Inflammatory macrophage (primary cell): ENCODE measurements at places on chromosomes 4 and X.

DNA sequence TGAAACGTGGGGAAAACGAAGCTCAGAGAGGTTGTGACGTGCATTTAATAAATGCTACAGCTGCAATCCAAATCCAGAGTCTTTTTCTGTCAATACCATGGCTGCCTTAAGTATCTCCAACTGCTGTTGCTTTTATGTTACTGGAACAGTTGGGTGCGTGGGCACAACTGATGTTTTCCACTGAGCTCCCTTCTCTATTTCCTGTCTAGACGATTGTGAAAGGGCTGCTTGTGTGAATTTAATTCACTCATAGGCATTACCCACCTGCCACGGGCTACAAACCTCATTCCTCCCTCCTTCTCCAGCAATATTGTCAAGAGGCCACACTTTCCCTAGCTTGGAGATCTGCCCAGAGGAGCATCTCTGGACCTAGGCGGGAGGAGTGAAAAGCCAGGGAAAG, 526.0 kb downstream of the MID1IP1 start:
- DNase-seq: no peak

GRCh38 chr4:11543706-11544105, 115.0 kb upstream of the HS3ST1 start:
- DNase-seq: peak; percentile 63

- DNase-seq: no peak
Measured at GRCh38 chr4:78622253-78622979, 70.8 kb downstream of the ANXA3 start.

- DNase-seq: peak; percentile 3
Measured at GRCh38 chrX:47217121-47217851, 1.2 kb upstream of the CDK16 start.

- DNase-seq: no peak
Measured at GRCh38 chr4:183858011-183858615, 47.0 kb upstream of the STOX2 start.

- no peak for DNase-seq
Measured at GRCh38 chrX:13418126-13419097, 98.6 kb upstream of the ATXN3L start.

- no peak for DNase-seq
Measured at GRCh38 chrX:13433298-13433605, 113.4 kb upstream of the ATXN3L start.

GRCh38 chrX:72078411-72078810, 53.3 kb downstream of the RTL5 start:
- DNase-seq: no peak

DNA sequence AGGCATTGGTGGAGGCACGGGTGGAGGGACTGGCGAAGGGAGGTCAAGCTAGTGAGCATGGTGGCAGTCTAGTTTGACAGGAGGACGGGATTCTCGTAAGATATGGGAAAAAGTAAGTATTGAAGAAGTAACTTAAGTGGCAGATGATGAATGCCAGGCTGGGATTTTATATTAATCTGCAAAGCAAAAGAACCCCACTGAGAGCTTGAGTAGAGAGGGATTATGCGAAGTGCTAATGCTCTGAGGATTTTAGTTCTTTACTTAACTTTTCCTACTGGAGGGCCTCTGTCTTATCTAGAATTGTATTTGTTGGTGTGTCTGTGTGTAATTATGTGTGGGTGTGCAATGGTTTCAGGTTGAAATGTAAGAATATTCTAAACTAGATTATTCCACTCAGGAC, 327.9 kb downstream of the FAT4 start:
- DNase-seq: no peak

DNA sequence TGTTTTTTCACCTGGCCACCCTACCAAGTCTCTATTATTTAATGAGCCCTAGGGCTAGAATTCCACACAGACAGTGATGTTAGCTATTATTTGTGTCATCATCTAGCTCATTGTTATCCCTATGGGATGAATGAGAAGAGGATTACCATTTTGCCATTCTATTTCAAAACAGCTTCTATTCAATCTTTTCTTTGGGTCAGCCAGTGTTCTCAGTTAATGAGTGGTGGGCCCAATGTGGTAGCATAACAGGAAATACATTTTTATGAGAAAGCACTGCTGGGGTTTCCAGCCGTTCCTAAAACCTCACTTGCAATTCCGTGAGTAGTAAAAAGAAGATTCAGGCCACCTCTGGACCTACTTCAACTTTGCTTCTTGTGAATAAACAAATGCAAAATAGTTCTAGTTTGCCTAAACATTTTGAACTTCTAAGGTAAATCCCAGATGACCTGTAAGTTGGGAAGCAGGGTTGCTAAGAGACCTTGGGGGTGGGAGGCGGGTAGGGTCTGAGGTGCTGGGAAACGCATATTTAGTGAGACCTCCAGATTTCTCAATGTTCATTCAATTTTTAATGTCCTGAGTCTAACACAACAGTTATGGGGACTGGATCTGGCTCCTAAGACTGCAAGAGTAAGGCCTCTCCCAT, 24.8 kb upstream of the CYP2U1 start:
- DNase-seq: no peak

- DNase-seq: no peak
Measured at GRCh38 chr4:41795796-41796385, 47.4 kb upstream of the PHOX2B start.

DNA sequence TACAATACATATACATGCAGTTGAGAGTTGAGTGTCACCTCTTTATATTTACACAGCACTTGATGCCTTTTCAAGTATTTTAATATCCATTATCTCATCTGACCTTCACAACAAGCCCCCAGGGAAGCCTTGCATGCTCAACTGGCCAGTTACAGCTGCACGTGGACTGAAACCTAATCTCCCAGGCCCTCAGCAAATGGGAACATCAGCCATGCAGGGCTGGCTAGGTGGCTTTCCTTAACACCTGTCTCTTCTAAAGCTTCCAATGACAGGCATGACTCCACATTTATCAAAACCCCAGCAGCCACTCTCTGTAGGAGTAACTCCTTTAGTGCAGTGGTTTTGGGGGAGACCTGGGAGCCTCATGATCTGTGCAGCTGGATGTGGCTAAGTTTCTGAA, 56.4 kb downstream of the PHKA2 start:
- no peak for DNase-seq

DNA sequence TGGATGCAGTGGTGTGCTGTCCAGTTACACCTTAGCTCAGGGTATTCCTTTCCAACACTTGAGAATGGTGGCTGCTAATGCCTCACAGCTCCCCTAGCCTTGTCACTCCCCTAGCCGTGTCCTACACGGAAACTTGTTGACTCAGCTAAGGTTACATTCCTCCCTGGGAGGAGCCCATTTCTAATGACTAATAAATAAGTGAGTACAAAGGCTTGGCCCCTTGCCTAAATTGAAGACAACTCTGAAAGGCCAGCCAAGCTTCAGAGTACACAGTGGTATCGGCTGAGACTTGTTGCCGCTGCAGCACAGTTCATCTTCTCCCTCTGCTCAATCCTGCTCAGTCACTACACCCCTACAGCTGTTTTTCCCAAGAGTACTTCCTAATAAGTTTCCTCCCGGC, 21.2 kb upstream of the SLC25A31 start:
- DNase-seq: no peak

- DNase-seq: no peak
Measured at GRCh38 chr4:96260064-96260682, 420.3 kb downstream of the PDHA2 start.
